ENCODE measurements at places on chromosomes 2 and 18.

- no peak for DNase-seq
These were observed 598.0 kb upstream of the SOX11 start for GRCh38 chr2:5094192-5094591.

GRCh38 chr2:32947076-32947483 is 327 bp downstream of the LTBP1 start:
- no peak for DNase-seq

- no peak for DNase-seq
These were observed 25.6 kb upstream of the PTMA start for GRCh38 chr2:231682603-231683291.

DNA sequence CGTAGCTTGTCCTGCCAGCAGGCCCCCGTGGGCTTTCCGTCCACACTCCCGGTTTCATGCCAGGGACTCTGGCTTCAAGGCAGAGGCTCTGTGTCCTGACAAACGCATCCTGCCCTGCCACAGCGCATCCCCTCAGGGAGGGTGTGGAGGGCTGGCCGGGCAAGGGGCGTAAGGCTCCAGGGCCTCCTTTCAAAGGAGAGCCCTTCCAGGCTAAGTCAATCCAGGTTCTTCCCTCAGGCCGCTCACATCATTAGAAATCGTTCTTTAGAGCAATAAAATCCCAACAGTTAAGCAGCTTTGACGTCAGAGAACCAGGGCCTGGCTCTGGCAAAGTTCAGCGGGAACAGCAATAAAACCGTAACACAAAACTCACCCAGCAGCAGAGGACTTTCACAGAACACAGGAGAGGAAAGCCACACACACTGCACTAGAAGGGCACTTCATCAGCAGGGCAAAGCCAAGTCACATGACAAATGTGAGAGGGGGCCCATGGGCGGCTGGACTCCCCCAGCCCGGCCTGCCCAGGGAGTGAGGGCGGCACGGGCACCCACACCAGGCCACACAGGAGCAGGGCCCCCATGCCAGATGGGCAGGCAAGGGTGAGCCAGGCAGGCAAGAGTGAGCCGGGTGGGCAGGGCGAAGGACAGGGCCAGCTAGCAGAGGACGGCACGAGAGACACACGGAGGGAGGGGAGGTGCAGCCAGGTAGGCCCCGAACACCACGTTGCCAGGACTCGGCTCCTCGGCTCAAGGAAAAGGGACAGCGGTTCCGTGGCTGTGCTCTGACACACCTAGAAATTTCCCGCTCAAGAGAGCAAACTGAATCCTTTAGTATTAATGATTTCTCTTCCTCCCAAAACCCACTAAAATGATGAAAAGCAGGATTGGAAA is 52.0 kb downstream of the HDAC4 start:
- DNase-seq: no peak

GRCh38 chr2:231188506-231189170 is 9.8 kb upstream of the ARMC9 start:
- DNase-seq: no peak

GRCh38 chr18:14908541-14908940 is 160.6 kb downstream of the ANKRD30B start:
- no peak for DNase-seq

DNA sequence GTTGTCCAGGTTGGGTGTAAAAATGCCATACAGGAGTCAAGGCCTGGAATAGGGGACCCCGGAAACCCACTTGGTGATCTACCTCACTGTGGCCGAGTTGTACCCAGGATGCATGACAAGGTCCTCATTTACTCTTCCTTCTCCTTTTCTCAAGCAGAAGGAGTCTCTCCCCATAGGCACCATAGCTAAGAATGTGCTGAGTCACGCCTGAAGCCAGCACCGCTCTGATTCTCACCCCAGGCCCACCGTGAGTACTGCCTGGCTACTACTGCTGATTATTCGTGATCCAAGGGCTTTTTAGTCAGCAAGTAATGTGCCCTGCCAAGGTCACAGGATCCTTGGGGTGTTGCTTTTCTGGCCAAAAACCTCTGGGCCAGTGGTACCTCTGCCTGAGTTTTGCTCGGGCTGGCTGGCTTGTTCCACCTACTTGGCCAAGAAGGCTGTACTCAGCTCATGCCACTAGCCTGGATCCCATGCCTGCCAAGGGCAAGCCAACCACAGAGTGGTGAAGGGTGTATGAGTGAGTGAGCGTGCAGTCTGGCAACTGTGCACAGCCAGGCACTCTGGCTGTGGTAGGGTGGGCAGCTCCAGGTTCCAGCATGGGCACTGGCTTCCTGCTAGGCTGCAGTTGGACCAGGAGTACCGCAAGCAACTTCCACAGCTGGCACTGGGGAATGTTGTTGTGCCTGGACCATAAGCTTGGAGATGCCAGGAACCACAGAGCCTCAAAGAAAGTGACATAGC is 650.1 kb upstream of the VRK2 start:
- DNase-seq: no peak

DNA sequence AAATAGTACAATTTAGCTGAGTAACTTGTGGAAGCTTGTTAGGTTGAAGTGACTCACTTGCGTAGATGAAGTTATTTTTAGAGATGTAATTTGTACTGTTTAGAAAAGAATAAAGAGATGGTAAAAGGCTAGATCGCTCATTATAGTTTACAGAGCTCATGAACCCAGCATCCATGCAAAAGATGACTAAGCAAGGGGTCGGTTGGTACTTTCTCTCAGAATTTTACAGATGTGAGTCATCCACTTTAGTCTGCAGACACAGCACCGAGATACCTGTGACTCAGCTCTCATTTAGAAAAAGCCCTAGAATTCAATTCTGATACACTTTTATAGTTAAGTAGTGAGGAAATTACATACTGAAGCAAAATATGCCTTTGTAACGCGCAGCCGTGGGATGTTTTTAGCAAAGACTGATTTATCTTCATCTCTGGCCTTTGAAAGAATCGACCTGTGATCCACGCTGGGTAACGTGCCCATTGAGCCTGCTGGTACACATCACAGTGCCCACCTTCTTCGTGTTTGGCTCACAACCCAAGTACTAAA is 116.5 kb upstream of the FOSL2 start:
- DNase-seq: no peak

GRCh38 chr2:216863946-216864345 is 4.1 kb upstream of the TNP1 start:
- no peak for DNase-seq

DNA sequence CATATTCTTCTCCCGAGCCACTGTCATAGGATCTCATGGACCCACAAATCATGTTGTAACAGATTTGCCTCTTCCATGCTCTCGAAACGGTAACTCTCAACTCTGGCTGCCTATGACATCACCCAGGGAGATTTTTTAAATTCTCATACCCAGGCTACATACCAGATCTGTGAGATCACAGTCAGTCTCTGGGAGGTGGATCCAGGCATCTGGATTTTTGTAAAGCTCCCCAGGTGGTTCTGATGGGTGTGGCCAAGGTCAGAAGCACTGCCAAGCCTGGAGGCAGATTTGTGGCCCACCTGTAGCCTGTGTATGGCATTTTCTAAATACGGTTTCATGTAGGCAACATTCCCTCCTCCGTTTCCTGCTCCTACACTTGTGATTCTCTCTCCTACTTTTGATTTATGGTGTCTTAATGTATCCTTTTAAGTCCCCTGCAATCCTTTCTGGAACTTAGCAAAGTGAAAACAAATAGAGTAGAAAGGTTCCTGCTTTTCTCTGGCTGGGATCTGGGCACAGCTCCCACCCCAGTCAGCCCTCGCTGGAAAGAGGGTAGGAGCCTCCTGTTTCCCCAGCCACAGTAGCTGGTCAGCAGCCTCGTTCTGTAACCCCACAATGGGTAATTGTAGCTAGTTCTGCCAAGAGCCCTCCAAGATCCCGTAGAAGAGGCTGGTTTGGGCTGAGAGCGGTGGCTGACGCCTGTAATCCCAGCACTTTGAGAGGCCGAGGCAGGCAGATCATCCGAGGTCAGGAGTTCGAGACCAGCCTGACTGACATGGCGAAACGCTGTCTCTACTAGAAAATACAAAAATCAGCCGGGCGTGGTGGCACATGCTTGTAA is 96.2 kb downstream of the KLHL29 start:
- no peak for DNase-seq

- DNase-seq: no peak
These were observed 23.6 kb downstream of the STAT4 start for GRCh38 chr2:191127235-191127634.

DNA sequence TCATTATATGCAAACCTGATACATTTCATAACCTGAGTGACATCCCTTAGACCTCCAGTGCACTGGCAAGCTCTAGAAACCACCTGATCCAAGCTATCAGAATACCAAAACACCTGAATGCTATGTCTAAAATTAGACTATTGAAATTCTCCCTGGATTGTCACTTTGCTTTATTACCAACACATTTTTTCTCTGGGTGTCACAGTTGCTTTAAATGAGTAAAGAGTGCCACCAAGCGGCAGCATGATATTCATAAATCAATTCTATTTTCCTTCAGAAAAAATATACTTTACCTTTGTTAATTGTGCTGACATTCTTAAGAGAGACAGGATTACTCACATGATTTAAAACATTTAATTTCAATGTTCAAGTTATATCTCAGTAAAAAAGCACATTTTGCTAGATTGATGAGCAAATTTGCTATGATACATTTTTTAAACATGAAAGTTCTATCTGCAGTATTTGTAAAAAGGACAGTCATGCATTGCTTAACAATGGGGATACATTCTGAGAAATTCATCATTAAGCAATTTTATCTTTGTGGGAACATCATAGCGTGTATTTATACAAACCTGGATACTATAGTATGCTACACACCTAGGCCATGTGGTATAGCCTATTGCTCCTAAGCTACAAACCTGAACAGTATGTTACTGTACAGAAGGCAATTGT is 338.4 kb upstream of the SLC39A10 start:
- no peak for DNase-seq

DNA sequence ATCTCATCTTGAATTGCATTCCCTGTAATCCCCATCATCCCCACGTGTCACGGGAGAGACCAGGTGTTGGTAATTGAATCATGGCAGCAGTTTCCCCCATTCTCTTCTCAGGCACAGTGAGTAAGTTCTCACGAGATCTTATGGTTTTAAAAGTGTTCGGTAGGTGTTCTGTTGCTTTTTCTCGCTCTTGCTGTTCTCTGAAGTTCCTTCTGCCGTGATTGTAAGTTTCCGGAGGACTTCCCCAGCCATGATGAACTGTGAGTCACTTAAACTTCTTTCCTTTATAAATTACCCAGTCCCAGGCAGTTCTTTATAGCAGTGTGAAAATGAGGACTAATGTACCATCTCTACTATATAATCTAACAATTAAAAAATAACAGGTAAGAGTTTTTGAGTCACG is 409.9 kb upstream of the NRXN1 start:
- DNase-seq: no peak

Measured in activated naive CD8-positive, alpha-beta T cell treated with anti-CD3 and anti-CD28 coated beads, Interleukin-2, amount 10 ng/mL, durations not matched to agents 7 days and 5 days (primary cell).